ENCODE measurements at places on chromosomes 11 and 22.

- peak; percentile 36 for DNase-seq
These were observed 168.1 kb downstream of the NXPE2 start for GRCh38 chr11:114846416-114846791.

DNA sequence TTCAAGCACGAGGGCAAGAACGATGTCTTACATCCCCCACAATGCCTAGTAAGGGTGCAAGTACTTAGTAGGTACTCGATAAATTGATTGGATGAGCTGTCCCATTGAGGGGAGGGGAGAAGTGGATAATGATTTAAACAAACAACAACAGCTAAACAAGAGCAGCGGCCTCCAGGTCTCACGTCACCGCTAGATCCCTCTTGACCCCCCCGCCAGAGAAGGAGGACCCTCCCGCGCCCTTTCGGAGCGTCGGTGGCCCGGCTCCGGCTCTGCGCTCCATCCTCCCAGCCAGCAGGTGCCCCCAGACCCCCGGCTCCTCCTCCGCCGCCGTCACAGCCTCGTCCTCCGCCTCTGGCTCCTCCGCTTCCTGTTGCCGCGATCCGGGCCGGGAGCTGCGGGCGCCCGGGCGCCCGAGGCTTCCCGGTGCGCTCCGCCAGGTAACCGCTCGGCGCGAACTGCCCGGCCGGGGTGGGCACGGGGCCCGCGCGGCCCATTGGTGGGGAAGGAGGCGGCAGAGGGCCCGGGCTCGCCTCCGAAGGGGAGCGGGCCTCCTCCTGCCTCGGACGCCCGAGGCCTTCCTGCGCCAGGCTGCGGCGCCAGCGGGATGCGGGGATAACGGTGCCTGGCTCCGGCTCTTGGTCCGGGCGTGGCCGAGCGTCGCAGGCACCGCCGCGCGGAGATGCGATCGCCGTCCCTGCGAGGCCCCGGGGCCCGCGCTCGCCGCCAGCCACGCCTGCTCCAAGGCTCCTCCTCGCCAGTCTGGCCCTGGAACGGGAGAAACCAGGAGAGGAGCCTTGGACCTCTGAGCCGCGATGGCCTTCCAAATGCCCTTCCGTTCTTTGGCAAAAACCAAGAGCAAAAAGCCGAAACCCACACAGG lies at the start of gene TLCD5:
Gene TLCD5 (plus strand): TSS at position 368 of the 879 bp plus-strand sequence. CDS start 2,143 bp downstream, outside the sequence.
- DNase-seq: peak; percentile 89

DNA sequence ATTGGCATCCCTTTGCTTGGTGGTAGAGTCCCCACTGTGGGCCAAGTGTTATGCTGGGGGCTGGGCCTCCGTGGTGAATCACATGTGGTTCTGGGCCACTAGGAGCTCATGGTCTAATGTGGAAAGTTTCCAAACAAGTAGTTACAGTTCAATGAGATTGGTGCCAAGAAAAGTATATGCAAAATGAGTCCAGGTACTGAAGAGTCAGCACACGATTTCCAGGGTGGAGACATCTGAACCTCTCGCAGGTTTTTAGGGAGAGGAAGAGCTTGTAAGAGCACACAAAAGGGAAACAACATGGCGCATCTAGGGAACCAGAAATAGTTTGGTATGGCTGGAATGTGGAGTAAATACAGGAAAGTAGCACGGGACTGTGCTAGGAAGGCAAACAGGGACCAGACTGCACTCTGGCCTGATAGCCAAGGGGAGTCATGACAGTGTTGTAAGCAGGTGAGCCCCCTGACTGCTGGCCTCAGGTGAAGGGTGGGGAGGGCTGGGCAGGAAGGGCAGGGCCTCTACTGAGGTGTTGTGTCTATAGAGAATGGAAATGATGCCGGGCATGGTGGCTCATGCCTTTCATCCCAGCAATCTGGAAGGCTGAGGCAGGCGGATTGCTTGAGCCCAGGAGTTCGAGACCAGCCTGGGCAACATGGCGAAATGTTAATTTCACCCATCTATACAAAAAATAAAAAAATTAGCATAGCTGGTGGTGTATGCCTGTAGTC lies 12.6 kb downstream of the POLR2F start:
- no peak for DNase-seq

- no peak for DNase-seq
These were observed 8.6 kb downstream of the PLA2G6 start for GRCh38 chr22:38172832-38173640.

GRCh38 chr11:65329944-65330403 lies 3.7 kb upstream of the DPF2 start:
- peak; percentile 86 for DNase-seq

GRCh38 chr11:123448823-123449222 lies 18.8 kb downstream of the GRAMD1B start:
- DNase-seq: peak; percentile 25

- DNase-seq: no peak
These were observed 108.3 kb upstream of the PARVA start for GRCh38 chr11:12269104-12269441.

Data from retina (tissue), 1 donor.